ENCODE measurements at places on chromosomes 2 and 18.
A peak's percentile ranks its signal among the peaks of the same experiment; 100 is the strongest.

- no peak for DNase-seq
These were observed 16.3 kb upstream of the OTOF start for GRCh38 chr2:26494199-26494598.

GRCh38 chr2:168212167-168212566 lies 35.2 kb downstream of the STK39 start:
- no peak for DNase-seq

- no peak for DNase-seq
These were observed 162.1 kb downstream of the LDLRAD4 start for GRCh38 chr18:13380691-13381070.

DNA sequence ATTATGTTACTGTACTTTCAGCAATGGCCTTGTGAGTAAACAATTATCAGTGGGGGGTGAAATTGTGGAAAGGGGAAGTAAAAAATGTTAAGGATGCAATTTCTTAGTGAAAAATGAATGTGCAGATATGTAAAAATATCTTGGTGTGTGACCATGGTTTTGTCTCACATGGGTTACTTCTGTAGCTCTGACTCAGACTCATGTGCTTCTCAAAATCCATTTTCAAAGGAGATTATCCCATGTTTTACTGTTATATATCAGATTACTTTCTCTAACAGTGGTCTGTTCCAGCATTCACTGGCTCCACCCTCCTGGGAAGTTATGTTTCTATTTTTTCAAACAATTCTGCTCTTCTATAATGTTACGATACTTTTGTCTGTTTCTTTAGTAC lies 298.2 kb upstream of the COL3A1 start:
- peak; percentile 79 for DNase-seq

DNA sequence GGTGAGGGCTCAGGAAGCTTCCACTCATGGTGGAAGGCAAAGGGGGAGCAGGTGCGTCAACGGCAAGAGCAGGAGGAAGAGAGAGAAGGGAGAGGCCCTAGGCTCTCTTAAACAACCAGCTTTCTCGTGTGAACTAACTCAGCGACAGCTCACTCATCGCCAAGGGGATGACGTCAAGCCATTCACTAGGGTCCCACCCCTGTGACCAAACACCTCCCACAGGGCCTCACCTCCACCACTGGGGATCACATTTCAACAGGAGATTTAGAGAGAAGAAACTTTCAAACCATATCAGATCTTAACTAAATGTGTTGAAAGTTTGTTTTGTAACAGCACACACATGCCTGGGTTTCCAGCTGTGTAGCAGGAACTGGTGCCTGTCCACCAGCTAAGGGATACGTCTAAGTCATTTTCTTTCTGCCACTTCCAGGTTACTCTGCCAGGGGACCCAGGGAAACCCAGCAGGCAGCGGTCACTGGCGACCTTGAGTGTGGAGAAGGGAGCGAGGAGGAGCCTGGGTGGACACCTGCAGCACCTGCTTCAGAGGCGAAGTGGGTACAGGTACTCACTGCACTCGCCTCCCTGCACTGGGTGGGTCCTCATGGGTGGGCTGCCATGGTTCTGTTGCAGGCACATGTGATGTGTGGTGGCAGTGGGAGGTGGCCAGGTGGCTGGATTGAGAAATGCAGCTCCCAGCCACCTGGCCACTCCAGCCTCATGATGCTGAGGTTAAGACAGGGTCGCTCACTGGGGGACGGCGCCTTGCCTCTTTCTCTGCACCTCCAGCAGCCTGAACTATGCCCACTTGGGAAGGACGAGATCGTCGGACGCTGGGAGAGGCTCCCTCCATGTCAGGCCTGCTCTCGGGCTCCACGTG lies 8.4 kb upstream of the GPC1 start:
- DNase-seq: no peak

- DNase-seq: no peak
These were observed 397.9 kb upstream of the RGPD4 start for GRCh38 chr2:107428781-107429180.

DNA sequence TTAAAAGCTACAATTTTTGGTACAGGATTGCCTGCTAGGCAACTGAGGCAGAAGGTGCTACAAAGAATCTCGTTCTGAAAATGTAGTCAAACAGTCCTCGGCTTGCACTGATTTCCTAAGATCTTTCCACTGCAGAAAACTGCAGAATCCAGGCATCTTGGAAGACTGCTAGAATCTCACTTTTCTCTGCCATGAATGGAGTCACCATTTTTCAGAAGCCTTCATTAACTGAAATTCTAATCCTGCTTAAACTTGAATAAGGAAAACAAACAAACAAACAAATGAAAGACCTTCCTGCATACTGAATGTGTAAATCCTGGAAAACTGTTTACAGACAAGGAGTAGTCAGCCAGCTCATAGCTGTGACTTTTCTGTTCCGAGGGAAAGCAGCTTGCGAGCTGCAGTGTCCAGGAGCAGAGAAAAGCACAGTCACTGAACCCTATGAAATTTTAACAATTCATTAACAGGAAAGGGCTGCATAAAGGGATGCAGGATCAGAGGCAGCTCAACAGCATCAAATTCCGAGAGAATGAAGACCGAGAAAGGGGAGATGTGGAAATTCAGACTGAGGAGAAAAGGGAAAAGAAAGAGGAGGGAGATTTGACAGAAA lies 210.5 kb upstream of the PIK3C3 start:
- DNase-seq: no peak

DNA sequence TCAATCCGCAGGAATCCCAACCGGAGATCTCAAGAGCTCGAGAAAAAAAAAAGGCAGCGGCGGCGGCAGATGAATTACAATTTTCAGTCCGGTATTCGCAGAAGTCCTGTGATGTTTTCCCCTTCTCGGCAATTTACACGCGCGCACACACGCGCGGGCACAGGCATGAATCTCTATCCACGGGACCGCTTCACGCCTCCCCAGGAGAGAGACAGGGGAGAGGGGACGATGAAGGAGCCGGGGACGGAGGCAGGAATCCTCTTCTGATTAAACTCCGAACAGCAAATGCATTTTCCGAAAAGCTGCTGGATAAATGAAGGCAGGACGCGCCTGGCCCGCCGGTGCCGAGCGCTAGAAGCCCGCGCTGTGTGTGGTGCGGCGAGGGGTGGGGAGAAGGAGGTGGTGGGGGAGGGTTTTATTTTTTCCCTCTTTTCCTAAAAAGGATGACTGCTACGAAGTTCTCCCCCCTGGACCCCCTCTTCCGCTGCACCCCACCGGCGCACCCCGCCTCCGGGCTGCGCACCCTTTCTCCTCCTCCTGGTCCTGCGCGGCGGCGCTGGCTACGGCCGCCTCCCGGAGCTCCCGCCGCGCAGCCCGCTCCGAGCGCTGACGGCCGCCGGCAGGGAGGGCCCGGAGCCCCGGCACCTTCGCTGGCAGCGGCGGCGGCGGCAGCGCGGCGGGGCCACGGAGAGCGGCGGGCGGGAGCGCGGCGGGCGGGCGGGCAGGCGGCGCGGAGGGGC lies at the start of gene BCL2:
Gene BCL2, minus strand, starts transcription at position 387 of the 740 bp plus-strand sequence.
- DNase-seq: no peak

- no peak for DNase-seq
These were observed 498 bp downstream of the ITGAV start for GRCh38 chr2:186590350-186590758.
